ENCODE measurements at places on chromosomes 7 and 10.

DNA sequence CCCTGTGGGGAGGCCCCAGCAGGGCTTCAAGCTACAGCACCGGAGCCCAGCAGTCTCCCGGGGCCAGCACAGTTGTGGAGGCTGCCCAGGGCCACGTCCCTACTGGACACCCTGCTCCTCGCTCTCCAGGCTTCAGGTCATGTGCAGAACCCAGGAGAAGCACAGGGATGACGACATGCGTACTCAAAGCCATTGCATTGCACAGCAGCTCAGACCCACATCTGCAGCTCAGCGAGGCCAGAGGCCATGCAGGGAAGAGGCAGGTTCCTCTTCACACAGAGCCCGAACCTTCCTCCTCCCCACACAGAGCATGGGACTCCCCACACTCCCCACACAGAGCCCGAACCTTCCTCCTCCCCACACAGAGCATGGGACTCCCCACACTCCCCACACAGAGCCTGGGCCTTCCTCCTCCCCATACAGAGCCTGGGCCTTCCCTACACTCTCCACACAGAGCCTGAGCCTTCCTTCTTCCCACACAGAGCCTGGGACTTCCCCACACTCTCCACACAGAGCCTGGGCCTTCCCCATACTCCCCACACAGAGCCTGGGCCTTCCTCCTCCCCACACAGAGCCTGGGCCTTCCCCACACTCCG lies 12.3 kb downstream of the CFAP46 start:
- no peak for DNase-seq

- no peak for DNase-seq
Observed at GRCh38 chr10:47053081-47053798, 142.0 kb downstream of the PTPN20 start.

DNA sequence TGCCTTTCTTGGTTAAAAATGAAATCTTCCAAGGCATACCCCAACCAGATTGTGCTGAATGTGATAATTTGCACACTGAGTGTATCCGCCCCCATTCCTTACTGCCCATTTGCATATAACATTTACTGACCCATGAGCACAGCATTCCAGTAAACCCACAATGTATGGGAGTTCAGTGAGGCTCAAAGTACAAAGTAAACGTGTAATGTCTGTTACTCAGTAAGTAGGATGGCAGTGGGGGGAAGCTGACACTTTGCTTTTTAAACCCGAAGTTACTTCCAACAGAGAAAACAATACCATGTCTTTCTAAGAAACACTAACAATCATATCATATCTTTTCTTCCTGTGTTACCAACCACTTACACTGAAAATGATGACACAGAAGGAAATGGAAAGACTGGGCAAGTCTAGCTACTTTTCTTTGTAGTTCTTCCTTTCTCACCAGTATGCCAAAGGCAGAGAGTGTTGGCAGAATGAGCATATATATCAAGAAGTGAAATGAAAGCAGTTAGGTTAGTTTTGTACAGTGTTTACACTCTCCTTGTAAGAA lies 27.1 kb upstream of the SOSTDC1 start:
- no peak for DNase-seq

- DNase-seq, result no peak
Observed at GRCh38 chr7:124989911-124990310, 60.3 kb upstream of the POT1 start.

DNA sequence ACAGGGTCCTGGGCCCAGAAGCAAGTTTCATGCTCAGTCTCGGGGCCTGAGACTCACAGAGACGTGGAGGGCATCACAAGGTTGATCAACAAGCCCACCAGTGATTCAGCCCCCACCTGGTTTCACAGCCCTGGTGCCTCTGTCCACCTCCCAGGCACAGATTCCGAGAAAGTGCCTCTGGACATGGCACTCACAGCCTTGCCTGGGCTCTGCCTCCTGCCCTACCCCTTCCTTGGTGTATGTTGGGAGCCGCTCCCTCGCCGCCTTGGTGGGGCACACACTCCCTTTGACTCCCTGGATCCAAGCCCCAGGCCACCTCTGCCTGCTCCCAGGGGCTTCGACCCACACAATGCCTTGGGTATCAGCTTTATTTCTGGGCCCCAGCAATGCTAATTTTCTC lies 200.8 kb upstream of the PPP2R2D start:
- peak; percentile 49 for DNase-seq

DNA sequence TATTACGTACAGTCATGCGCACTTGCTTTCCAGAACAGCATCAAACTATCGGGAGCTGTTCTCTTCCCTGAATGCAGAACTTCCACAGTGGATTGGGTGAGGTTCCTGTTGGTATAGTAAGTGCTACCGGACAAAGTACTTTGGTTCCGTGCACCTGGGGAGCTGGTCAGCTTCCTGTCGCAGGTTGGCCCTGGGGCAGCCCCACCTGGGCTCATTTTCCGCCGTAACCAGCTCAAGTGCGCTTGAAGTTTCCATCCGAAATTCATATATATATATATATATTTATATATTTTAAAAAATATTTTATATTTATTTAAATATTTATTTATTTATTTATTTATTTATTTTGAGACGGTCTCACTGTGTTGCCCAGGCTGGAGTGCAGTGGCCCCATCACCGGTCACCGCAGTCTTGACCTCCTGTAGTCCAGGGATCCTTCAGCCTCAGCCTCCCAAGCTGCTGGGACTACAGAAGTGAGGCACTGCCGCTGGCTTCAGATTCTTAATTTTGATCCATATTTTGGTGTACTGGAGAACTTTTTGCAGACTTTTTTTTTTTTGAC lies 6.5 kb downstream of the SCART1 start:
- no peak for DNase-seq

DNA sequence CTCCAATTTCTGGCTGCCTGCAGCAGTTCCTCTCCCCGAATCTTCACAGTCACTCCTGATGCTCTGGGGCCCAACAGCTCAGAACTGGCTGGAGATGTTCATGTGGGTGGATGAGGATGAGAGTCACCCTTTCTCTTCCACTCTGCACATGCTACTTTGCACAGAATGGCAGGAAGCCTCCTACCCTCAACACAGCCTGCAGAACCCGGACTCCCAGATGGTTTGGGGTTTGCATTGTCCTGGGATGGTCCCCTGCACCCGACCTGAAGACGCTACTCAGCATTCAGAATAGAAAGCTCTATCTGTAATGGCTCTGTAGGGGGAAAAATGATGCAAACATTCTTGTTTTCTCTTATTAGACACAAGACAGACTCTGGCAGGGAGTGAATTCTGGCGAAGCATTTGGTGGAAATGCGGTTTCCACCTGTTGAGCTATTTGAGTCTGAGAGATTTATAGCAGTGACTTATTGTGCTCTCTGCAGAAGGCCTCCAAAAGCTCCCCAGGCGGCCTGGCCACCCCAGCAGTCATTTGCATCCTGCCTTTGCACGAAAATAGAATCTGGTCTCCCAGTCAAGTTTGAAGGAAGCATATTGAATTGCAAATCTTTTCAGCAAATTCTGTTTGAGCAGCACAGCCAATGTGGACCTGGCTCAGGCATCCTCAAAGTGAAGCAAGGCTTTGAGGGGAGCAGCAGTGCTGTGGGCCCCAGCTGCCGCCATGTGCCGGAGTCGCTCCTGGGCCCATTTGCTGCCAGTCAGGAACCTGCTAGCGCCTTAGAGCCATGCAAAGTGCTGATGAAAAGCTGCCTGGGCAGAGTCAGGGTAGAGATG lies 309.3 kb downstream of the TCERG1L start:
- peak; percentile 63 for DNase-seq

DNA sequence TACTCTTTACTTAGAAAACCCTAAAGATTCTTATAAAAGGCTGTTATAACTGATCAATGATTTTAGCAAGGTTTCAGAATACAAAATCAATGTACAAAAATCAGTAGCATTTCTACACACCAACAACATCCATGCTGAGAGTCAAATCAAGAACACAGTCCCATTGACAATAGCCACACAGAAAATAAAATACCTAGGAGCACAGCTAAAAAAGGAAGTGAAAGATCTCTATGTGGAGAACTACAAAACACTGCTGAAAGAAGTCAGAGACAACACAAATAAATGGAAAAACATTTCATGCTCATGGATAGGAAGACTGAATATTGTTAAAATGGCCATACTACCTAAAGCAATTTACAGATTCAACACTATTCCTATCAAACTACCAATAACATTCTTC lies 427.0 kb downstream of the KCNMA1 start:
- DNase-seq, result no peak

All from cardiac septum (tissue), 1 donor.